ENCODE measurements at places on chromosomes 1 and 21.

DNA sequence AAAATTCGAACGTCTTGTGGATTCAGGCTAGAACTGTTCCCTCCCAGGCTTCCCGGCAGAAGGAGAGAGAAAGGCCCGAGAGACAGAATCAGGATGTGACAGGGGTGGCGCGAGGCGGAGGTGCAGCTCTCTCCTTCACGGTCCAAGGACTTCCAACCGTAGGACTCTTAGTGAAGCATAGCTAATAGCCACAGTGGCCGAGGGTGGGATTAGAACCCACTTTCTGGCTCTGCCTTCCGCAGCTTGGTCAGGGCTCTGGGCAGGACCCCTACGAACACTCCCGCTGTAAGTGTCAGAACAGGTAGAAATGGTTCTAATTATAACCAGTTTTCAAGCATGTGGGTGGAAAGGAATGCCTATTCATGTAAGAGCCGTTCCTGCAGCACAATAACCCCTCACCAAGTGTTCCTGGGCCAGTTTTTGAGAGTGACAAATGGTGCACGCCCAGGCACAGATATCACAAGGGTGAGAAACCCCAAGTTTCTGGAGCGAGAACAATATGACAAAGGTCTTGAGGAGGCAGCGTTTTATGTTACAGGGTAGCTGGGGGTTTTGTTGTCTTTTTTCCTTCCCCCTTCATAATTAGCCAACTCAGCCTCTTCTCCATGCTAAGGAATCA is 86.4 kb downstream of the SYF2 start:
- peak; percentile 61 for DNase-seq

DNA sequence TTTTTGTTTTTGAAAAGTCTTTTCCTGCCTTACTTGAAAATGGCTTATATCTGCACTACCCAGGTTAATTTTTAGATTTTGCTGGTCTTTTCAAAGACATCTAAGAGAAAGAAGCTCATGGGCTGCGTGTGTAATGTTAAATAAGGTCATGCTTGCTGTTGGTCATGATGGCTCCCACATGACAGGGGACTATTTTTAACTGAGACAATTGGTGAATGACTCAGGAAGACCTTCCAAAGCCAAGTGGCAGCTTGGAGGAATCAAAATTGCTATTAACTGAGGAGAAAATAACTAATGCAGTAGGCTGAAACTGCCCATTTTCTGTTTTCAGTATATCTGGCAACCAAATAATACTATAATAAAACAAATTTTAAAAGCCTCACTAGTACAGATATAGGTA is 117.1 kb upstream of the SPAG17 start:
- no peak for DNase-seq

DNA sequence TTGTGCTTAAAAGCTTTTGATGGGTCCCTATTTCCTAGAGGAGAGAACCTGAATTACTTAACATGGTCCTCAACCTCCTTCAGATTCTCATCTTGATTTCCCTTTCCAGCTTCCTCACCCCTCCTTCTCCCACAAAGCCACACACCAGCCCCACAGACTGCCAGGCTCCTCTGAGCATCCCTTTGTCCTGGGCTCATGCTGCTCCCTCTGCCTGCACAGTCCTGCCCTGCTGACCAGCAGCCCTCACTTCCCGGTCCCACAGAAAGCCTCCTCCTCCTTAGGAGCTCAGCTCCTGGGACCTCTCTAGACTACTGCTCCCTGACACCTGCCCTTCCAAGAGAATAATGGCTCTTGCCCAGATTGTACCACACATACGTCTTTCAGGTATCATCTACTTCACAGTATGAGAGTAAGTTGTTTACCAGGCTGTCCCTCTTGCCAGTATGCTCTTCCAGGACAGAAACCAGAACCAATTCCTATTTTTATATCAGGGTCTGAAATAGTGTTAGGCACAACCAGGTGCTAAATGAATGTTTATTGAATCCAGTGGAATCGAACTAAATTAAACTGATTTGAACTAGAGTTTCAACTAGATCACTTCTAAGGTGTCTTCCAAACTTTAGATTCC is 373.4 kb downstream of the LMX1A start:
- DNase-seq: no peak

DNA sequence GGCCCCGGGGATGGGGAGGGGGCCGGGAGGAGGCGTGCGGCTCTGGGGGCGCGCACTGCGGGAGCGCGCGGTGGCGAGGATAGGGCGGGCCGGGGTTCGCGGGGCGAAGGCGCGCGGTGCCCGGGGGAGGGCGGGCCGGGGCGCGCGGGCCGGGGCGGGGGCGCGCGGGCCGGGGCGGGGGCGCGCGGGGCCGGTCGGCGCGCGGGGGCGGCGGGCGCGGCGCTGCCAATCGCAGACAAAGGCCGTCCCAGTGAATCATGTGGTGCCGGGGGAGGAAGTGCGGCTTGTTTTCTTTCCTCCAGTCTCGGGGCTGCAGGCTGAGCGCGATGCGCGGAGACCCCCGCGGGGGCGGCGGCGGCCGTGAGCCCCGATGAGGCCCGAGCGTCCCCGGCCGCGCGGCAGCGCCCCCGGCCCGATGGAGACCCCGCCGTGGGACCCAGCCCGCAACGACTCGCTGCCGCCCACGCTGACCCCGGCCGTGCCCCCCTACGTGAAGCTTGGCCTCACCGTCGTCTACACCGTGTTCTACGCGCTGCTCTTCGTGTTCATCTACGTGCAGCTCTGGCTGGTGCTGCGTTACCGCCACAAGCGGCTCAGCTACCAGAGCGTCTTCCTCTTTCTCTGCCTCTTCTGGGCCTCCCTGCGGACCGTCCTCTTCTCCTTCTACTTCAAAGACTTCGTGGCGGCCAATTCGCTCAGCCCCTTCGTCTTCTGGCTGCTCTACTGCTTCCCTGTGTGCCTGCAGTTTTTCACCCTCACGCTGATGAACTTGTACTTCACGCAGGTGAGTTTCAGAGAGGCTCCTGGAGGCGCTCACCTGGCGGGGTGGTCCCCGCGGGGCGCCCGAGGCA is at the start of gene GPR137B:
GPR137B (plus strand) TSS at position 287 of the 851 bp plus-strand sequence; CDS start at position 371, 84 bp downstream.
- peak; percentile 95 for DNase-seq

- DNase-seq: no peak
Observed at GRCh38 chr1:16178596-16179497, 23.0 kb upstream of the EPHA2 start.

DNA sequence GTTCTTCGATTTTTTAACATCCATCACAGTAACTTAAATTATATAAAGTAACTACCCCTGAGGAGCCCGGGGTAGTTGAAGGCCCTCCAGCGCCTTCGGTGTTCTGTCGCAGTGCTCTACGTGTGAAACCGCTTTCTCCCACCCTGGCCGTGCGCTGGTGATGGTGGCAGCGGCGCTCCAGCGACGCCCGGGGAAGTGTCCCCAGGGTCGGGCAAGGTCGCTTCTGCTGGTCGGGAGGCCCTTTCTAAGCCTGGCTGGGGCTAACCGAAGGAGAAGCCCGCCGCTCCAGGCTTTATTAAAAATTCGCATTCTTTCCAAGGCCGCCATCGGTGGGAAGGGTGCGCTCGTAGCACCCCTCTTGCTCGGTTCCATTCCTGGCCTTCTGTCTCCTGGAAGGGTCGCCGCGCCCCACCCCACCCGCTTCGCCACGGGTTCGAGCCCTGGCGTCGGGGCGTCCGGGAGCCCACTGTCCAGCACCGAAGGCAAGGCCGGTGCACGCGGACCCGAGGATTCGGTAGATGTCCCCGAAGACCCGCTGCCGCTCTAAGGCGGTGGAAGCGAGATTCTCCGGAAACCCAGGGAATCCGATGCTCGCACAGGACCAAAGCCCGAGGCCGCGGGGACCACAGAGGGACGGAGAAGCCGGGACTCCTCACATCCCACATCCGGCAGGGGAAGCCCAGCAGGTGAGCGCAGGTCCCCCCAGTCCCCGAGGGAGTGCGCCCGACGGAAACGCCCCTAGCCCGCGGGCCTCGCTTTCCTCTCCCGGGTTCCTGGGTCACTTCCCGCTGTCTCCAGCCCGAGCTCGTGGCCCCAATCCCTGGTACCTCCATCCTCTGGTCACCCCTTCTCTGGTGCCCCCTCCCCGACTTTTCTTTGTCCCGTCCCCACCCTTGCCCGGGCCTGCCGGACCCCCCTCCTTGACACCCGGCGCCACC is 685 bp upstream of the RIPPLY3 start:
- DNase-seq: no peak

DNA sequence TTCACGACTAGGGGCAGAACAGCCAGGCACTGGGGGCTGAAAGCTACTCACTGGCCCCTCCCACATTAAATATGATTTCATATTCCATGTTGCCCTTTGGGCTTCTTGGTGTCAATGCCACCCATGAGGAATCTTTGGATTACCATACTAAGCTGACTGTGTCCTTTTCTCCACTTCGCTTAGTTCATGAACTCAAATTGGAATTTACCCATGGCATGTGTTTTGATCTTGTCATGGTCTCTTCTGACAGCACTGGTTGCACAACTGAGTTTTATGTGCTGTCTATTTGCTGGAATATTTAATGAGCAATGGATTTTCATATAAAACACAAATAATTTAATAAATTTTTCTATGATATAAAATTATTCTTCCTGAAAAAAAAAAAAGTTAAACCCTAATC is 59.2 kb downstream of the SERBP1 start:
- DNase-seq: no peak

GRCh38 chr1:230957580-230957989 is 21.1 kb downstream of the TTC13 start:
- peak; percentile 34 for DNase-seq

GRCh38 chr1:54325703-54326461 is 80.3 kb downstream of the SSBP3 start:
- no peak for DNase-seq

DNA sequence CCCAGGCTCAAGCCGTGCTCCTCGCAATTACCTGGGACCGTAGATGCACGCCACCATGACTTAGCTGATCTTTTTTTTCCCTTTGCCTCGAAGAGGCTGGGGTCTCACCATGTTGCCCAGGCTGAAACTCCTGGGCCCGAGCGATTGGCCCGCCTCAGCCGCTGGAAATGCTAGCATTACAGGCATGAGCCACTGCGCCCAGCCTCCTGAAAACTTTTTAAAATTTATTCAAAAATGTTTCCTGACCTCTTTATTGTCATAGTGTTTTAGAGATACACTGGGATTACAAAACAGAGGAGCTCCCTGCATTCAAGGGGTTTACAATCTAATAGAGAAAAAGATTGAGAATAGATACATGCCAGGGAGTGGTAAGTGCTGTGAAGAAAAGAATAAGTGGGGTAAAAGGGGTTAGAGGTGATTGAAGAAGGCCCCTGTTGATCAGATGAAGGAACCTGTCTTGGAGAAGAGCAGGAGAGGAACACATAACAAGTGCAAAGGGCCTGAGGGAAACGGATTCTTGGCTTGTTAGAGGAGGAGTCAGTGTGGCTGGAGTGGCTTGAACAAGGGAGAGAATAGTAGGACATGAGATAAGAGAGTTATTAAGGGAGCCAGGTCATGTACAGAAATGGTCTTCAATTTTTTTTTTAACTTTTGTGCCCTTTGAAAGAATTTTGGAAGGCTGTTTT is 1.7 kb upstream of the TRIM33 start:
- DNase-seq: no peak

DNA sequence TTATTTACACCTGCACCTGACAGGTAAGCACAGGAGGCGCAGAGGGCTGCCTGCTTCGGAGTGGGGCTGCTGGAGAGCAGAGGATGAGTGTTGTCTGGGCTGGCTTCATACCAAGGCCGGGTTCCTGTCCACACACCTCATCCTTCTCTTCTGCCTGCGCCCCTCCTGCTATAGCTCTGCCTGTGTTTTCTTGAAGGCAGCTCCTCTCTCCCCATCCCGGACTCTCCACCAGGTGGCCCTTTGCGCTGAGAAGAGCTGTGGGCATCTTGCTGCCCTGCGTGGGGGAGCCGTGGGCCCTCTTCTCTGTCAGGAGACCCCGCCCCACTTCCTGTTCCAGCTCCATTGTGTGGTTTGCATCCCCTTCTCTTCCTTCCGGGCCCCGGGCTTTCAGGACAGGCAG is 35.0 kb downstream of the ARHGEF10L start:
- no peak for DNase-seq

GRCh38 chr1:68819190-68819829 is 322.4 kb upstream of the DEPDC1 start:
- peak; percentile 53 for DNase-seq

DNA sequence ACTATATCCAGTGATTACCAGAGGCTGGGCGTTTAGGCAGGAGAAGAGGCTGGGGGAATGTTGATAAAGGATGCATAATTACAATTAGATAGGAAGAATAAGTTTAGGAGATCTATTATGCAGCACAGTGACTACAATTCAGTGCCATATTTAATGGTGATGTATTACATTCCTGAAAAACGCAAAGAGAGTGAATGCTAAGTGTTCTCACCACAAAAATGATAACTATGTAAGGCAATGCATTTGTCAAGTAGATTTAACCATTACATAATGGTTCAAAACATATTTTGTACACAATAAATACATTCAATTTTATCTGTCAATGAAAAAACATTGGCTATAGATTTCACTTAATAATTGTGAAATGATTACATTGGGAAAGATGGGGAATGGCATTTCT is 548.9 kb downstream of the NUF2 start:
- DNase-seq: no peak

GRCh38 chr1:215023155-215023832 is 59.2 kb upstream of the KCNK2 start:
- no peak for DNase-seq

DNA sequence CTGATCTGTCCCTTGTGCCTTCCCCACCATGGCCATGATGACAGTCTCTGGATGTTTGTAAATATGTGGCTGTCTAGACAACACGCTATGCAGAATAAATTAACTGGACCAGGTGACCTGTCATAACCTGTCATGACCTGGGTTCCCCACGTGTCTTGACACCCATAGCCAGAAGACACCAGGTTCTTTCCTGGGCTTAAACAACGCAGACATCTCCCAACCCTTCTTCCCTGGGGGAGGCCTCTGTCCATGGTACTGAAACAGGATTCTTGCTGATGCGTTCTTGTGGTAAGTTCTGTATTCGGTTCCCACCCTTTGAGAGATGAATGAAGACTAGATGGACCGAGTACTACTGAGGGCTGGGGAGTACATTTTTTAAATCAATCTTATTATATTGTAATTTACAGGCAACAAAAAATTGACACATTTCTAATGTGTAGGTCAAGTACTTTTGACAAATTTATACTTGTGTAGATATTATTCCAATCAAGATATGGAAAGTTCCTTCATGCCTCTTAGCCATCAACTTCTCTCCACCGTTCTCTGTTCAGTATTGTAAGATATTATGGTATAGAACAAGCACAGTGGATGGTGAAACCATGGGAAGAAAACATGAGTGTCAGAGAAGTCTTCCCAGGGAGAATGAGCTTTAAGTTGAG is 738.8 kb downstream of the PTPRU start:
- DNase-seq: no peak

- DNase-seq: no peak
Observed at GRCh38 chr1:173448945-173449344, 28.2 kb upstream of the PRDX6 start.

DNA sequence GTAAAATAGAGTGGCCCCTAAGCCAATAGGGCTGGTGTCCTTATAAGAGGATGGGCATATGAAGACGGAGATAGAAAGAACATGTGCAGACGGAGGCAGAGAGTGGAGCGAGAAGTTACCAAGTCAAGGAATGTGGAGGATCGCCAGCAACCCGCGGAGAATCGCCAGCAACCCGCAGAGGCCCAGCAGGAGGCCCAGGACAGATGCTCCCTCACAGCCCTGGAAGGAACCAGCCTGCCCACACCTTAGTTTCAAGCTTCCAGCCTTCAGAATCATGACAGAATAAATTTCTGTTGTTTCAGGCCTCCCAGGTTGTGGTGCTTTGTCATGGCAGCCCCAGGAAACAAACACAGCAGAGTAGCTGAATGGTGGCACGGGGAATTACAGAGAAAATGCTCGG is 9.6 kb downstream of the CLDN14 start:
- no peak for DNase-seq

Measured in GM13977 (cell line).